Kasumi-1 (cell line): ENCODE measurements at places on chromosomes 11 and 22.

- no peak for DNase-seq
Observed at GRCh38 chr11:13391217-13391616, 71.8 kb downstream of the BTBD10 start.

GRCh38 chr11:119533921-119534736 lies 111.2 kb upstream of the THY1 start:
- DNase-seq, result peak; percentile 54

DNA sequence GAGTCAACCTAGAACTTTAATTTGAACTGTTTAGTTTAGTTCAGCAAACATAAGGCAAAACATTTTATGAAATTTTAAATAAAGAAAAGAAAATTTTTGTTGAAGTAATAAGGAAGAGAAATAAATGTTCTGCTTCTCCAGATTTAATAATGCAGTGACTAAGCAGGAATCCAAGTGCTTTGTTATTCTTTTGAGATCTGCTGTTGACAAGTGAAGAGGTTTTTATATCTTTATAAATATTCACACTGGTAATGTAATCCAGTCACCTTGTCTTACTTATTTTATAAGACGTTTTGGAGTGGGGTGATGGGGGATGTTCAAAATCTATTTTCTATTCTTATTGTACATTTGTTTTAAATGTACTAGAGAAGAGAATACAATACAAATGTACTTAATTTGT lies 725.9 kb upstream of the CCDC179 start:
- DNase-seq, result no peak

DNA sequence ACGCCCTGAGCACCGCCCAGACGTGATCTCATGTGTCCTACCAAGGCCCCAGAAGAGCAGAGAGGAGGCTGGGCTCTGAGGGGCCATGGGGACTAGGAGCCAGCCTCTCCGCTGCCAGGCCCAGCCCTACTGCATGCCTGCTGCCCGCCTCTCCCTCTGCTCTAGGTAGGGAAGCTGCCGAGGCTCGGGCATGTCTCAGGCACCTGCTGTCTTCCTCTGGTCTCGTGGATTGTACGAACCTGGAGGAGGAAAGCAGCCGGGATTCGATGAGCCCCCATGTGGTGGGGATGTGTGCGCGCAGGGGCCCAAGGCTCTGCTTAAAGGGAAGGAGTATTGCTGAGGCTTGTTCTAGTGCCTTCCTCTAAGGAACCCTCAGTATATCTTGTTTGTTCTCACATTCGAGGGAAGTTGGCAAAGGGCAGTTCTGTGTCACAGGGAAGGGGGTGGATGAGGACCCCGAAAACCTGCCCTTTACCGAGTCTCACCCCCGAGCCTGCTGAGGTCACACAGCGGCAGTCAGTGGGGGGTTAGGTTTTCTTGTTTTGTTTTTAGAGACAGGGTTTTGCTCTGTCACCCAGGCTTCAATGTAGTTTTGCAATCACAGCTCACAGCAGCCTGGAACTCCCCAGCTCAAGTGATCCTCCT lies 21.2 kb downstream of the DAGLA start:
- peak; percentile 77 for DNase-seq

DNA sequence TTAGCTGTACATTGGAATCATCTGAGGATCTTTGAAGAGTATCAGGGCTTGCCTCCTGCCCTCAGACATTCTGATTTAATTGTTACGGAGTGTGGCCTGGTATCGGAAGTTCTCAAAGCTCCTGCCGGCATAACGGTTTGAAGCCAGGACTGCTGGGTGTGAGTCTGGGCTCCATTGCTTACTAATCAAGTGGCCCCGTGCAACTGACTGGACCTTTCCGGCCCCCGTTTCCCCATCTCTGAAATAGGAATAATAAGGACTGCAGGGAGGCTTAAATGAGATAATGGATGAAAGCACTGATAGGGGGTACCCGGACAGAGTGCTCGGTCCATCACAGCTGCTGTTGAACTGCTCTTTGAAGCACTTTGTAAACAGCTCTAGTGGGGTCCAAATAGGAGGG lies 1.7 kb downstream of the PLEKHB1 start:
- no peak for DNase-seq
